ENCODE measurements at places on chromosomes 4 and X.

DNA sequence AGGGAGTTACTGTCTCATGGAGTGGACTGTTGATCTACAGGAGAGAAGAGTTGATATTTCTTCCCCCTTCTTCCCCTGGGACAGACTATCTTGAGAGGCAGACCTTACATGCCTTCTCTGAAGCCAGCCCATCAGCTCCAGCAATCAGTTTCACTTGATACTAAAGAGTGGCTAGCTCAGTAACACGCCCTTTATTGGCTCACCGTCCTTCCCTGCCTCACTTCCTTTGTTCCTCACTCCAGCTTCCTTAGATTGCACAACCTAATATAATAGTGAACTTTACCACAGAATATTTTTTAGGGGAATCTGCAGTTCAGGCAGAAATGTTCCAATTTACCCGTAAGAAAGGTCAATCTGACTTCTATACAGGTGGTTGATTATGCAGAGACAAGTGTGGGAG lies 128.1 kb upstream of the NDP start:
- DNase-seq = no peak

- DNase-seq = no peak
These were observed 78.6 kb downstream of the PPP2R2C start for GRCh38 chr4:6393544-6394475.

GRCh38 chr4:56469489-56470210 lies 2.2 kb downstream of the SRP72 start:
- peak; percentile 37 for DNase-seq

DNA sequence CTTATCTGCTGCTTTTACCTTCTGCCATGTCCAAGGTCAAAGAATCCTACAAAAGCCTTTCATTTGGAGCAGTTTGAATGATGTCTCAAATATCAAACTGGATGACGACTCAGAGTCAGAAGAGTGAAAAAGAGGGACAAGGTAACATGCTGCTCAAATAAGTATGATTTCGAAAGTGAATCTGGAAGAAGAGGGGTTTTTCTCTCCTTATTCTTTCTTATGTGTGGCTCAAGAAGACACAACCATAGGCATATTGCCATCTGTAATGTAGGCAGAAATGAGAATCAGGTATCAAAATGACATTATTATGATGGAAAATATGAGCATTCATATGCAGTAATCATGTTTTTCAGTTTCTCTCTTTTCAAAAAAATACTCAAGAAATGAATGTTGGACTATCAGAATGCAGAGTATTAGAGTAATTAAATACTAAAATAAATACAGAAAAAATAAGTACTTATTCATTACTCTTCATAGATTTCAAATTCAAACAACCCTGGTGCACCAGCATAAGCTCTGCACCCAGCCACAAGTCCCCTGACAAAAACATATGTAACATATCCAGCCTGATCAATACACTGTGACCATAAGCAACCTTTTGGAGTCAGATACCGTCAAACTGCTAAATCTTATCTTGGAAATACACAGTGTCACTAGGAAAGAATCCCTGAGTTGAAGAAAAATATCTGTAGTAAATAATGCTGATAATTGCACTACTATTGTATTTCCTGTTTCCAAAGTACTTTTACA lies 468.6 kb downstream of the INPP4B start:
- no peak for DNase-seq

GRCh38 chrX:44580466-44580865 lies 37.8 kb upstream of the FUNDC1 start:
- no peak for DNase-seq

- DNase-seq = no peak
These were observed 79.1 kb downstream of the MID1IP1 start for GRCh38 chrX:38880296-38880854.

- no peak for DNase-seq
These were observed 433.5 kb downstream of the AFF2 start for GRCh38 chrX:148933881-148934280.

DNA sequence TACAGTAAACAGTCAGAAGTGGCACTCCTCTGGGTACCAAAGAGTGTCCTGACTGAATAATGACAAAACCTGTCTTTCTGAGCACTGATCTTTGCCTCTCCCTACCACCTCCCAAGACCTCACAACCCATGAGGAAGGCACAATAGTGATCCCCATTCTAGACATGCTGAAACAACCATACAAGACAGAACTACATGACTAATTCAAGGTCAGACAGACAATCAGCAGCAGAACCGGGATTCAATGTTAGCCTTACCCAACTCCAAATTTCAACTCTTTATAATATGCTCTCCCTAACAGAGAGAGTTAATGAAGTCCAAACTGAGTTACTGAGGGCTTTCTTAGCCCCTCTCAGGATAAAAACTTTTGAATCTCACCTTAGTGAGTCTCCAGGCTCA lies 71.0 kb downstream of the IRF2 start:
- no peak for DNase-seq

DNA sequence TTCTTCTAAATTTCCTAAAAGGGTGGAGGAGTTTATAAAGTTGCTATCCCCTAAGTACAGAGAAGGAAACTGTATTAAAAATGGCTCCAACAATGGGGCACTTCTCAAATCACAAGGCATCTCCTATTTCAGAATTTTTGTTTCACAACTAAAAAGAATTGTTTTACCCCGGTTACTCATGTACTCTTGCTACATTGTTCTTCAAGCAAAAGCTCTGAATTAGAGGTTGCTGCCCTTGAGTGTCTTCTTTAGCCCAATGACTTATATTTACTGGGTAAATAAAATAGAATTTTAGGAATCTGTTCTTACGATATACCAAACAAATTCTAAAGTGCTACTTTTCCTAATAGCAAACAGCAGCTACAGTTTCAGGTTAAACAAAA lies 67.5 kb downstream of the PPEF2 start:
- no peak for DNase-seq

GRCh38 chr4:83657336-83657735 lies 121.4 kb downstream of the GPAT3 start:
- DNase-seq = no peak

DNA sequence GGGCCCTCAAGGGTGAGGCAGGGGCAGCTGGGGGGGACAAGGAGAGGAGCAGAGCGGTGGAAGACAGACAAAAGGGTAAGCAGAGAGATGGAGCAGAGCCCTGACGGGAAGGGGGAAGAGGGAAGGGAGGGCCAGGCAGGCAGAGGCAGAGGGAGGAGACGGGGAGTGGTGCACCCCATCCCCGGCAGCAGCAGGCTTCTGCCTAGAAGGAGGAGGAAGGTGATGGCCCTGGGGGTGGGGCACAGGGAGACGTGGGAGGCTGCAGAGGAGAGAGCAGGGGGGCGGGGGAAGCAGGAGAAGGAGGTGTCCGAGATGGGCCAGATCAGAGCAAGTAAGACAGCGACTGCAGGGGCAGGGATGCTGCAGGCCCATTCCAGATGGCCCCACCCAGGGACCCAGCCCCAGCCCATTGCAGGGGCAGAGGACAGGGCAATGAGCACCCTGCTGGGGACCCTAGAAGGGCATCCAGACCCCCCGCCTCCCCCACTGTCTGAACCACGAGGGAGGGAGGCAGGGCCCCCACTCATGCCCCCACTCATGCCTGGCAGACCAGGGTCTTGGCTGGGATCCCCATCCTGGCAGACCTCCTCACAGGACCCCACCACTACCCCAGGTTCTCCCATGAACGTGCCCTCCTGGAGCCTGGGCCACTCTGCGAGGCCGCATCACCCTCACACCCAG lies 2.7 kb downstream of the L1CAM start:
- no peak for DNase-seq

GRCh38 chr4:15006416-15007024 lies 4.2 kb downstream of the CPEB2 start:
- peak; percentile 59 for DNase-seq

DNA sequence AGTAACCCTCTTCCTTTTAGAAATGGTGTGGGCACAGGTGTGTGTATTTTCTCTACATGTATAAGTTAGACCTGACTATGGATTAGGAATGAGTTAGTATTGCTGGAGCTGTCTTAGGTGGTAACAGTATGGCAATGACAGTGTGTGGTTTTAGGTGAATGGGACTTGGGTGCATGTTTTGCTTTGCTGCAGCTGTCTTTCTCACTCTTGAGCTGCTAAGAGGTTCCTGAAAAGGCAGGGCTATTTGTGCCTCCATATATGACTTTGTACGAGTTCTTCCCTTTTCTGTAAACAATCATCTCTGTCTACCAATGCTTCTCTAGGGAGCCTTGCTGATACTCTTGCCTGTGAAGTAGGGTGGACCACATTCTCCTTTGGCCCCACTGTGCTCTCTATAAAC lies 234.8 kb upstream of the HHIP start:
- no peak for DNase-seq
